ENCODE measurements at places on chromosomes 16 and 17.

GRCh38 chr17:12547831-12548230 lies 117.9 kb upstream of the MYOCD start:
- DNase-seq = no peak

DNA sequence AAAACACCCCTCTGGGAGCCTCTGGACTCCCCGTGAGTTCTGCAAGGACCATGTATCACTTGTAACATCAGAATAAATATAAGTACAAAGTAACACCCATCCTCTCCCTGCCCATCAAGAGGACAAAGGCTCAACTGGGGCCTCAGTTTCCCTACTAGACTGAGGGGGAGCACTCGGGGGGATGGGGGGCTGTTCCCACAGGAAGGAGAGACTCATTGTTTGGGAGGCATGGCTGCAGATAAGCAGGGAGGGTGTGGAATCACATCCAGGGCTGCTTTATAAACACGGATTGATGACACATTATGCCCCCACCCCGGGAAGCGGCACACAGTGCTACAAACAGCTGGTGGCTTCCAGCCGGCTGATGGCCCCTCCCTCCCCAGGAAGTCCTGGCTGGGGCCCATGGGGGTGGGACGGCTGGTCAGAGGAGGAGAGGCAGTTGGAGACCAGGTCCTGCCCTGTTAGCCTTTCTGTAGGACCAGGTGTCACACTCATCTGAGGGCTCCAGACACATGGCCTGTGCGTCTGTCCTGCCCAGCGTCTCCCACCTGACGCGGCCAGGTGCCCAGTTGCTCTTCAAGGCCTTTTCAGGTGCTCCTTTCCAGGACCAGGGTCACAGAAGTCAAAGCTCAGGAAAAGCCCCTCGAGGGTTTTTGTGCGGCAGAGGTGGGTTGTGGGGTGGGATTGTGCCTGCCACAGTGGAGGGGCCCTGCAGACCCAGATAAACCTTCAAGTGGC lies 1.3 kb upstream of the MPG start:
- peak; percentile 80 for DNase-seq

DNA sequence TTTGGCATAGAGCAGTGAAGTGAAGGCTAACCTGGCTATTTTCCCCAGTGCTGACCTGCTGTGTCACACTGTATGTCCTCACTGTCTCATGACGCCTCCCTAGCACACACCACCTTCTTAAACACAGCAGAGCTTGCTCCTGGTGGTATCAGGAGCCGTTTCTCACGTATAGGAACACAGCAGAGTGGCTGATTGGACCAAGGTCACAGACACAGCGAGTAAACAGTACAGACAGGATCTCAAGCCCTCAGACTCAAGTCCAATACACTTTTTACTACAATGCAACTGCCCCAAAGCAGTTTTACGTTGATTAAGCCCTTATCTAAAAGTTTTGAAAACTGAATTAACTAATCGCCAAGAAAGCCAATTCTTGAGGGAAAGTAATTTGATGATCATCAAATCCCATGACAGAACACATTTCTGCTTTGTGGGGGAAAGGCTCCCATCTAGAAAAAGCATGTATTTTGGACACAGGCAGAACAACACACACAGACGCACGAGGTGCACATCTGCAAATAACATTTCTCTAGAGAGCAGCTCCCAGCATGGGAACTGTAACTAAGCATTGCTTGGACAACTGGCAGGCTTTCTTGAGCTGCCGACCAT lies 15.2 kb downstream of the ARHGAP17 start:
- no peak for DNase-seq

DNA sequence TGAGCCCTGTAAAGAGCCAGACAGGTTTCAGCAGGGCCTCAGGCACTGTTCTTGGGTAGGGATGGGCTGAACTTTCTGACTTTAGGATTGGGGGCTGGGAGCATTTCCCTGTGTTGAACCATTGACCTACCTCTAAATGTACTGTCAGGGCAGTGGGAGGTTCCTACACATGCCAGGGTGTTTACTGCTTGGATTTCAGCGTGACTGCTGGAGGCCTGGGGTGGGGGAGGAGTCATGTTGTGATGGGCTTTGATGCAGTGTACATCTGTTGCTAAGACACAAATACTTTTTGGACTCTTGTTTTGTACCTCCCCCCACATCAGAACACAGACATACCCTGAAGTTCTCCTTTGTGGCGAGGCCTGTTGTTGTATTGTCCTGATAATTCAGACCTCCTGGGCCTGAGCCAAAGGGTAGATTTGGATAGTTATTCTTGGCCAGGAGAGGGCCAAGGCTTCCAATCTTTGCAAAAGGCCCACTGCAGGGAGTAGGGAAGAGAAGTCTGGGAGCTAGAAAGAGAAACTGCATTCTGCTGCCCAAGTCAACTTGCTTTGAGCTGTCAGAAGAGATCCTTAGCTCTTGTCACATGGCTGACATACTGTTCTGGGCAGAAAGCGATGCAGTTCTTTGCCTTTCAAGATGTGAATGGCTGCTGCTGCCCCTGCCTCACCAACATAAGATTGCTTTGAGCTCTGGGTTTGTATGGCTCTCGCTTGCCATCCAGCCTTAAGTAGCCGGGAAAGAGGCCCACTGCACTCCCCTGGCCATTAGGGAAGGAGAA lies 3.7 kb downstream of the NFE2L1 start:
- peak; percentile 52 for DNase-seq

DNA sequence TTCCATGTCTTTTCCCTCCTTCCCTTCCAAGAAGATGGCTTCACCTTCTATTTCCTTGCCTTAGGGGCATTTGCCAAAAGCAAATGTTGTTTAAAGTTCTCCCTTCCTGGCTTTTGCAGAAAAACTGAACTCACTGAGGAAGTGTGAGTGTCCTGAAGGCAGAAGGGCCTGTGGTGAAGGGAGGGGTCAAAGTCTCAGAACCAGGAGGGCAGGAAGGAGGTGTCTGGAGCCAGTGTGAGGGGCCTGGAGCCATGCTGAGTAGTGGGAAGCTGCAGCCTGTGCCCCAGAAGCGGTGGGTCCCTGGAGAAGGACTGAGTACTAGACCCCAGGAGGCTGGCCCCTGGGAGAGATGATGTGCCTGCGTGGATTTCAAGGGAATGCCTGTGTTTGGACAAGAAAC lies 23.8 kb upstream of the SUPT4H1 start:
- DNase-seq = no peak

DNA sequence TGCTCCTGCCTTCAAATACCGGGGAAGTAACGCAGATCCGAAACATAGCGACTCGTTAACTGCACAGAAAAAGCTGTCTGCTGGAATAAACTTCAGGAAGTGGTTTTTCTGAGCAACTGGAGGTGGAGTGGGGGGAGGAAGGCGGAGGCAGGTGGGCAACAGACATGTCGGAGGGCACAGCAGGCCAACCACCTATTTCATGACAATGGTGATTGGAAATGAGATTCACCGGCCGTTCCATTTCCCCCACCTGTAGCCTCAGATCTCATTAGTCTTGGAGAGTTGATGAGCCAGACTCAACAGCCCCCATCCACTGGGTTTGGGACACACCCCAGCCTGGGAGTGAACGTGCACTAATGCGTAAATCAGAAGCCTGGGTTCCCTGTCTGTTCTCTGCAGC lies 7.7 kb upstream of the PECAM1 start:
- DNase-seq = no peak

GRCh38 chr17:68087851-68088250 lies 52.3 kb downstream of the KPNA2 start:
- DNase-seq = no peak
